ENCODE measurements at places on chromosomes 11 and 22.

GRCh38 chr11:115054570-115055538 is 376.5 kb downstream of the NXPE2 start:
- no peak for DNase-seq

- DNase-seq = no peak
These were observed 12.8 kb downstream of the CXCR5 start for GRCh38 chr11:118896472-118896913.

DNA sequence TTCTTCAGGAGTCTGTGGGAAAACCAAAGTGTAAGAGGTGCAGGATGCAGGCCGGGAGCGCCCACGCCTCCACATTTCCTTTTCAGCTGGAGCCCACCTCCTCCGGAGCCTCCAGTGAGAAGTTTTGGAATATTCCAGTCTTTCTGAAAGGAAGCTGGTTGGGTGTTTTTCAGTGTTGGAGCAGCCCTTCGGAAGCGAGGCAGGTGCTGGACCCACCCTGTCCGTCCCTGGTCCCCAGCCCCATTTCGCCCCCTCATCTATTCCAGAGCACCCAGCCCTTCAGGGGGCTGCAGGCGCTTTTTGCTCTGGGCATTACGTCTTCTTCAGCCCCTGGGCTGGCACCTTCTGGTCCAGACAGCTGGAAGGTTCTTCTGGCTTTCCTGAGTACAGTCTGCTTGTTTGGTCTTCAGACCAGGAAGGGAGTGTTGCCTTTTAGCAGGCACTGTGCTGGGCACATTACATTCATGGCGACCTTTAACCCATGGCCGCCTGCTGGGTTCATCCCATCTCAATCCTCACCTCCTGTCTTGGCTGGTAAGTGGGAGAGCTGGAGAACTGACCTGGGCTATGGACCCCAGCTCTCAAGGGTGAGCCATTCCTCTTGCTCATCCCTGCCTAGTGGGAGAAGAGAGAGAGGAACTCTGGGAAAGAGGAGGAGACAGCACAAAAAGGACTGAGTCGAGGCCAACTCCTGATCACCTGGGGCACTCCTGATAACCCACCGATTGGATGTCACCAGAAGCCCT is 710 bp upstream of the THY1 start:
- no peak for DNase-seq

DNA sequence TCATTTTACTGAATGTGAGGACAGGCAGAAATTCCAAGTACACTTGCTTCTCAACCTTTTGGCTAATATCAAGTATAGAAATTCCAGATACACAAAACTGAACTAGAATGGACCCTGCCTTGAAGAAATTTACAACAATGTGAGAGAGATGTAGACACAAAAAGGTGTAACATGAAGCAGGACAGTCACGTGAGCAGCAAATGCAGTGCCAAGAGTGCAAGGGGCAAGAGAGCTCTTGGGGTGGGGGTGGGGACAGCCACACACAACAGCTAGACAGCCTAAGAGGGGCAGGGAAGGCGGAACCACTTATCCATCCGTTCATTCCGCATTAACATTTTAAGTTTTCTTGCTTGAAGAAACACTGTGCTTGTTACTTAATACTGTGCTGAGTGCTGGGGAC is 28.9 kb downstream of the PLEKHA7 start:
- no peak for DNase-seq

DNA sequence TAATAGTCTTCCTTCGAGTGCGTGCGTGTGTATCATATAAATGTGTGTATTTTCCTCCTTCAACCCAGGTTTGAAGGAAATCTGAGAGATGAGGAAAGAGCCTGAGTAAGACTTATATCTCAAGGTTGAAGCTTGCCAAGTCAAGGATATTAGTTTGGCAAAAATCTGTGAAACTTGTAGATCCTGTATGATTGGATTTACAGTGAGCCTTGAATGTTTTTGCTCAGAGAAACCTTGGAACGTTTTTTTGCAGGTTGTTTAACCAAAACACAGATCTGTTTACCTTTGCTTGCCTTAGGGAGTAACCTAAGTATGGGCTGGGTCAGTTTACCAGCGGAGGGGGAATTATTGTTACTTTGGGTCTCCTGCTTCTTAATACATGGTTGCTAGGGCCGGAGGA is 35.9 kb upstream of the SORL1-AS1 start:
- DNase-seq = no peak

DNA sequence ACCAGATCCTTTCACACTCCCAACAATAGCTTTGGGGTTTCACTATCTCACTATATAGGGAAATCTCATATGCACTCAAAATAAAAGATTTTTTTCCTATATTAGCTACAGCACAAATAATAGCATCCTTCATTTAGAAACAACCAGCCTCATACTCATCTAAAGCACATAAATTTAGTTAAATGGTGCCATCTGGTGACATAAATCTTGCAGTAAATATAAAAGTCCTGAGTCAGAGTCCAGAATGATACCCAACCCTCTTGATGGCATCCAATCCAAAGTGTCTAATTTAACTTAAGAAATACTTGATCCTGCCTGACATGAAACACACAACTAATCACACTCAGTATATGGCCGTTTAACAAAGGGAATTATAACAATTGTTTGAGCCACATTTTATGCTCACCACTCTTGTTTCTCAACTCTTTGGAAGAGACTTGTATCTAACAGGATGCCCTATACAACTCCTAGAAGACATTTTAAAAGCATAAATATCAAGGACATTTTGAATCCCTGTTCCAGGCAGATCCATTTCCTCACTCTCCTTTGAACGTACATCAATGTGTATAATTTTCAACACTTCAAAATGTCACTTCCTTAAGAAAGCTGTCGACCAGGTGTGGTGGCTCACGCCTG is 36.2 kb downstream of the DLG2 start:
- no peak for DNase-seq

DNA sequence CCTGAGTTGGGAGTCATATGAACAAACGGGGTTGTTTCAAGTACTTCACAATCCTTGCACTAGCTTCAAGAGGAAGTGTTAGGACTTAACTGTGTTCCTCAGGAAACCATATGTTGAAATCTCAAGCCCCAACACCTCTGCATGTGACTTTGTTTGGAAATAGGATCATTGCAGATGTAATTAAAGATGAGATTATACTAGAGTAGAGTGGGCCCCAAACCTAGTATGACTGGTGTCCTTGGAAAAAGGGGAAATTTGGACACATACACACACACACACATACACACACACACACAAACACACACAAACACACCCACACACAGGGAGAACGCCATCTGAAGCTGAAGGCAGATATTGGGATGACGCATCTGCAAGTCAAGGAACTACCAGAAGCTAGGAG is 6.4 kb upstream of the CEP295 start:
- no peak for DNase-seq

- DNase-seq = no peak
These were observed 699.0 kb upstream of the LUZP2 start for GRCh38 chr11:23797624-23798419.

DNA sequence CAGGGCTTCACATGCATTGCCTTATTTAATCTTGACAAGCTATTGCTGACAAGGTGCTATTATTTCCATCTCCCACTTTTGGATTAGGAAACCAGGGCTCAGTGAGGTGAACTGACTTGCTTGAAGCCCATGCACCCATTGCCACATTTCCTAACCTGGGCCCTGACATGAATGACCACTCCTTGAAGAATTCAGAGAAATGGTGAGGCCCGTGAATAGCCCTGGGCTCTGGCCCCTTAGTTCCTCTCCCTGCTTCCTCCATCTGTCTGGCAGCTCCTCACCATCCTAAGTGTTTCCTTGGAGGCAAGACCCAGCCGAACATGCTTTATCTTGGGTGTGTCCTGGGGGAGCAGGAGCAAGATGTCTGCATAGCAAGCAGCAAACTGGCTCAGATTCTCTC is 56.1 kb upstream of the NECTIN1 start:
- DNase-seq = no peak

DNA sequence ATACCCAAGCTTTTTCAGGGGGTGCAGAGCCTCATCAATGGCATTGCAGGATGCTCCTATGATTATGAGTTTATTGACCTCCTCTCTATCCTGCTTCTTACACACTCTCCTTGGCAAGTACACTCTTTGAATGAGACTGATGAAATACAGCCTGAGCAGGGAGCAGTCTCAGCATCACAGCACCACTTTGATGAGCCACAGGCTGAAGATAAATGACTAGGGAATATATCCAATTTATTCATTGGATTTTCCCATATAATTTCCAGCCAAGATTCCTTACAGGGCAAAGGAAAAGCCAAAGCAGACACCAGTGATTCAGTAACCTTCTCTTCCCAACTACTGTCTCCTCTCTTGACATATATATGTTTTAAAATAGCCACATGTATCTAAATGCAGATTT is 79.2 kb downstream of the CASP12 start:
- no peak for DNase-seq

GRCh38 chr11:120340529-120340928 is 4.3 kb downstream of the ARHGEF12 start:
- DNase-seq = no peak

DNA sequence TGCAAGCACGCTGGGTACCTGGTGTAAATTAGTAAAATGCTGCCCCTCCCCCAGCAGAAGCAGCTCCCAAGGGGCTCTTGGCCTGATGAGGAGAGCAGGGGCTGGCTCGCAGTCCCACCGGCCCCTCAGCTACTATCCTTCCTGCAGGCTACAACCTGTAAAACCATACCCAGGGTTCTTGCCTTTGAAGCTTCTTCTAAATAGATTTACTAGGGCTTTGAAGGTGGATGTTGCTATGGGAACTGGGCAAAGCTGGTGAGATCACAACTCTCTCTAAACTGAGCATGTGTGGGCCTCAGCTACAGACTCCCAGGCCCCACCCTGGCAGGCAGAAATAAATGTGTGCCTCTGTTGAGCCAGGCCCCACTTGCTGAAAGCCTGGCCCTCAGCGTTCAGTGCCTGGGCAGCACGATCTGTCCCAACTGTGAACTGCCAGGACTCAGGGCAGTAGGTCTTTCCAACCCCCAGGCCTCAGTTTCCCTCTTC is 18.5 kb downstream of the CD5 start:
- DNase-seq = peak; percentile 35

- DNase-seq = no peak
These were observed 853.6 kb downstream of the KCNA4 start for GRCh38 chr11:29163231-29163630.

- no peak for DNase-seq
These were observed 13.7 kb upstream of the CPT1A start for GRCh38 chr11:68855205-68855981.

GRCh38 chr11:111206472-111206871 is 39.1 kb upstream of the POU2AF2 start:
- DNase-seq = no peak

DNA sequence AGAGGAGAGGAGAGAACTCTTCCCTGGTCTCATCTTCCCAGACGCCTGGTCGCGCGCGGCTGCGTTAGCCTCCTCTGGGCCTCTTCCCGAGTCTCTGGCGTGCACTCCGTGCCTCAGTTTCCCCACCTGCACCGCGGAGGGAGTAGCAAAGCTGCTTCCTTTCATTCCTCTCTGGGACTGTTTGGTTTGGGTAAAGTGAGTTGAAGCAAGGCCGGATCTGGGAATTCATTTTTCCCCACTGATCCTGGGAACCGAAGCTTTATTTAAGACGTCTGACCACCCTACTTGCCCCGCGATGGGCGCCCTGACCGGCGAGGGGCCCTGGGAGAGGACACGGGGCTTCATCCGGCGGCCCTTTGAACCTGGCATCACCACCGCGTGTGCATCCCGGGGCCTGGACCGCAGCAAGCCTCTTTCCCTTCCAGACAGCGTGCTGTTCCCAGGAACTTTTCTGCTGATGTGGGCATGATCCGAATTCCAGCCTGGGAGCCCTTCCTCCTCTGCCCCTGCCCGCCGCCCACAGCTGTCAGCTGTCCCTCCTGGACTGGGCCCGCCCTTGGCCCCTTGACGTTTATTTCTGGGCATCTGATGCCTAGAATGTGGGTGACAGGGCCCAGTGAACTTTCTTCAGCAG is 758 bp downstream of the LDLRAD3 start:
- no peak for DNase-seq

DNA sequence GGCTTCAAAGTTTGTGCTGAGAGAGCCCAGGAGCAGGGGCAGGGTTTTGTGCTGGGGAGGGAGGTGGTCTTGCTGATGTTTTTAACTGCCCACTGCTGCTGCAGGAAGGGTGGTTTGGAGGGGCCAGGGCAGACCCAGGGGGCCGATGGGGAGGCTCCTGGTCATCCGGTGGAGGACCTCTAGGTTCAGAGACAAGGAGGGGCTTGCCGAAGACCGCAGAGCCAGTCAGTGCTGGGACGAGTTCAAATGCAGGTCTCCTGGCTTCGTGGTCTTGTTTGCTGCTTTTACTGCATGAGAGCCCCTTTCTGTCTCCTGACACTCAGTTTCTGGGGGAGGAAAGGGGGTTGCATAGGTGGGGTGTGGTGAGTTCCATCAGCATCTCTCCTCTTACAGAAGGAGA is 26.0 kb downstream of the CACNA1I start:
- DNase-seq = no peak

GRCh38 chr11:72274435-72274834 is 30.5 kb upstream of the PHOX2A start:
- DNase-seq = no peak
